Activated T-cell treated with anti-CD3 and anti-CD28 coated beads for 24 hours (primary cell): ENCODE measurements at places on chromosomes 2 and 18.
A peak's percentile ranks its signal among the peaks of the same experiment; 100 is the strongest.

- no peak for DNase-seq
Observed at GRCh38 chr2:101238930-101239759, 13.5 kb upstream of the CNOT11 start.

DNA sequence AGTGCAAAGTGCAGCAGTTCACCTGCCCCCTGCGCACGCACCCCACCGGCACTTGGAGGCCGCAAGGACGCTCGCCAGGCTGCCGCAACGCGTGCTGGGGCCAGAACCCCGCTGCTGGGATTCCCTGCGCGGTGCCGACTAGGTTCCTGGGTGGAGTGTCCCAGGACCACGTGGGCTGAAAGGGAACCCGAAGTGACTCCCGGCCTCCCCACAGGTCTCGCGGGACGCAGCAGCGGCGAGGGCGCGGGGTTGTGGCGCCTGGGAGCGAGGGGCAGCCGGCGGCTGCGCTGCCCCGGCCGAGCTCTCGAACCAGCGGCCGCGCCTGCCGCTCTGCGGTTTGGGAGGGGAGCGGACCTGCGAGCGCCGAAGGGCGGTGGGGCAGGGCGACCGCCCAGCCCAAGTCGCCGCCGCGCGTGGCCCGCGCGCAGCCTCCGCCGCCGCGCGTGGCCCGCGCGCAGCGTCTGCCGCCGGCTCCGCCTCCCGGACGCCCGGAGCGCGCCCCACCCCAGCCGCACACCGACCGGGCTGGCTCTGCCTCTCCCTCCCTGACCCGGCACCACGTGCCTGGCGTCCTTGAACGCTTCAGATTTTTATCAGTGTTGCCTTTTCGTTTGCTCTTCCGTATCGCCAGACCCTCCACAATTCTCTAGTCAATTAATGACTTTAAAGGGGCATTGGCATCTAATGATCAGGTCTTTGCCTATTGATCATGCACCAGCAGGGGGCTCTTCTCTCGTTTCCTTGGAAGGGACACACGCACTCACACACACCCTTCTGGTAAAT, at the start of gene FTCDNL1:
Gene FTCDNL1 (minus strand): TSS at position 475 of the 783 bp plus-strand sequence. CDS start 2,230 bp downstream, outside the sequence.
- DNase-seq = peak; percentile 59

DNA sequence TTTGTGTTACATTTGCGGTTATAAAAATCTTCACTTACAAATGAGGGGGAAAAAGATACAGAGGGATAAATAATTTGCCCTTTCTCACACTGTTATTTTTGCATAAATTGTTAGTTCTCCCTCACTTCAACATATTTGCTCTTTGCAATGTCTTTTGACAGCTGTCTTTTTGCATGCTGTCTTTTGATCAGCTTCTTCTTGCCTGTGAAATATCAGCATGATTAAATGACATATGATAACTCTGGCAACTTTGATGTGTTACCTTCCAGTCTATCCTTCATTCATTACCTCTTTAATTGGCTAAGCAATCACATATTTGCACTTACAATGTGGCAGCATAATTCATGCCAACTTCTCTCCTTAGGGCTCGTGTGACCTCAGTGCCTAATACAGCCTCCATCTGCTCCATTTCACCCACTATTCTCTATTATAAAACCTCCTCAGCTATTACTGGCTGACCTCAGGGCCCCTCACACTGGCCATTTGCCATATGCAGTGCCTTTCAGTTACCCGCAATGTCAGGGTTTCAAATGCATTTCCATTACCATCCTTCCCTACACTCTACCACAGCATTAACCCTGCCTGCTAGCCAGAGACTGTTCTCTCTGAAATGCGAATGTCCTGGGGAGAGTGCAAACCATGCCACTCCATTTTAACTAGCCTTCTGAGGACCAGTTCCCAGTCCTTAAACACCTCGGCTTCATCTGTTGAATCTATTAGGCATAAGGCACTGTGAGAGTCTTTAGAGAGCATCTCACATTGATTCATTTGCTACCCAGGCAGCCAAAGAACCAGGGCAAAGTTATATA, 1056.6 kb upstream of the CHAC2 start:
- DNase-seq = no peak

DNA sequence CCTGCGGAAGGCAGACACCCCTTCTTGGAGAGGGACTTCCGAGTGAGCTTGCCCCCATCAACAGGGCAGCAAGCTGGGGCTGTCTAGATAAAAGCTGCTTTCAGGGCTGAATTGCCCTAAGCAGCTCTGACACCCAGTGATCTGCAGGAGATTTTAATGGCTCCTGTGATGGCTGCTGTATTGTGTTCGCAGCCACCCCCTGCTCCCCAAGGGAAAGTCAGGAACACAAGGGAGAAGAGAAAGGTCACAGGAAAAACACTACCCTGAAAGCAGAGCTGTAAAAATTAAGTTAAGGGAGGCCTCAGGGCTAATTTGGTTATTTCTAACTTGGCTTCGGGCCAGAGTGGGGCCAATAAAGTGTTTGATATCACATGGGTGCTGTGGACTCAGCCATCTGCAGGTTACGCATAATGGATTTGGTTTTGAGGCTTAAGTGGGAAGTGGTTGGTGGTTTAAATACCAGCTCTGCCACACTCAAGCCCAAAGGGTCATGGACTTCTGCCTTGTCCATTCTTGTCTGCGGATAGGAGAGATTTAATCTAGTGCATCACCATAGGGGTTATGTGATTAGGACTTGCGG, 147.6 kb downstream of the CLIP4 start:
- no peak for DNase-seq

- no peak for DNase-seq
Observed at GRCh38 chr18:57122936-57123510, 23.9 kb upstream of the BOD1L2 start.

GRCh38 chr18:57744211-57744694, 58.9 kb downstream of the ATP8B1 start:
- no peak for DNase-seq

- DNase-seq = no peak
Observed at GRCh38 chr2:83633423-83633822, 825.7 kb downstream of the SUCLG1 start.

GRCh38 chr18:25365242-25365641, 13.3 kb upstream of the ZNF521 start:
- DNase-seq = no peak

- DNase-seq = no peak
Observed at GRCh38 chr2:188949046-188949818, 24.9 kb upstream of the COL3A1 start.

GRCh38 chr2:170265321-170265720, 87.4 kb downstream of the MYO3B start:
- no peak for DNase-seq

GRCh38 chr18:45322343-45322742, 292.9 kb upstream of the SLC14A2 start:
- DNase-seq = no peak
